ENCODE measurements at places on chromosomes 2 and 18. TPM values are rescaled to one million over a fixed set of nuclear protein-coding genes. Genes with fewer than 3 reads are reported as not detected.

DNA sequence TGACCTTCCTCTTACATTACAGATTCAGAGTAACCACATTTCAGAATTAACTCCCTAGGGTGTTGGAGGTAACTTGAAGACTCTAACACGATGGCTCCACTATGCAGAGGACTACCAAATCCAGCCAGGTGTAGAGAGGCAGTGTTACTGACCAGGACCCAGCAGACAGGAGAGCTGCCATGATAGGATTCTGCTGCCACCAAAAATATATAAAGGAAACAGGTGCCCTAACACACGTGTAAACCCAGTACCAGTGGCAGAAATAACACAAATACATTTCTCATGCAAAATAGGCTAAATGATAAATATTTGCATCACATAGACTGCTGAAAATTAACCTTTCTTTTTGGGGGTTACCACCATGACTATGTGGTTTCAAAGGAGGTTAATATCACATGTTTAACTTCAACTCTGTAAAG lies 7.0 kb downstream of the ZBTB14 start:
- no peak overlapping the region for H3K4me3 ChIP-seq
- no peak overlapping the region for H3K27ac ChIP-seq
- no peak for DNase-seq
- H3K36me3 ChIP-seq = peaks cover 20% of the 10 kb centered on the region
- H3K4me1 ChIP-seq = no peaks in the 10 kb centered on the region

Gene LOXHD1
- 0.21 TPM for total RNA-seq

Gene TLX2
- total RNA-seq = not detected

DNA sequence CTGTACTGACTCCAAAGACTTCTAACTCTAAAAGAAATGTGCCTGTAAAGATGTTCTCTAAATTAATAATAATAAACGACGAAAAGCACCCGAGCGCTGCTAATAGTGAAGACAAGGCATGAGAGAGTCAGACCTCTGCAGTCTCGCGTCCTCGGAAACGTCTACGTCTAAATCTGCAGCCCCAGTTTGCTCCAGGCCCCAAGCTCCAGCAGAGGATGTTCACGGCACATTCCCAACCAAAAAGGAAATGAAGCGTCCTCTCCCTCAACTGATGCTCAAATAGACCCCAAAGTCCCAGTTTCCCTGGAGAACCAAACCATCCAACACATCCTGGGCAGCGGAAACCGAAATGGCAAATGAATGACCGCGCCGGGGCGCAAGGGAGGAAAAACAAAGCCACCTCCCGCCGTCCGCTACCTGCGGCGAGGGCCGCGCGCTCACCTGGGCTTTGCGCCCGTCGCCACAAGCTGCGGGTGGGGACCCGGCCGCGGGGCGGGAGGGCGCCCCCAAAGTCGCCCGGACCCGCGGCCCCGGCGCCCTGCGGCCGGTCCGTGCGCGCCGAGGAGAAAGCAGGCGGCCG lies 47.1 kb upstream of the CCDC150 start:
- no peaks in the 10 kb centered on the region for H3K4me1 ChIP-seq
- no peaks in the 10 kb centered on the region for H3K36me3 ChIP-seq
- peak overlapping the region; percentile 92 for H3K4me3 ChIP-seq
- H3K27ac ChIP-seq = peak overlapping the region; percentile 86
- no peaks in the 10 kb centered on the region for H3K27me3 ChIP-seq

- H3K4me1 ChIP-seq = peaks cover 24% of the 10 kb centered on the region
- H3K4me3 ChIP-seq = no peak overlapping the region
- no peak for DNase-seq
- no peaks in the 10 kb centered on the region for H3K36me3 ChIP-seq
- H3K27ac ChIP-seq = no peak overlapping the region
- H3K27me3 ChIP-seq = no peaks in the 10 kb centered on the region
Observed at GRCh38 chr18:31207391-31207790, 44.7 kb upstream of the DSC1 start.

DNA sequence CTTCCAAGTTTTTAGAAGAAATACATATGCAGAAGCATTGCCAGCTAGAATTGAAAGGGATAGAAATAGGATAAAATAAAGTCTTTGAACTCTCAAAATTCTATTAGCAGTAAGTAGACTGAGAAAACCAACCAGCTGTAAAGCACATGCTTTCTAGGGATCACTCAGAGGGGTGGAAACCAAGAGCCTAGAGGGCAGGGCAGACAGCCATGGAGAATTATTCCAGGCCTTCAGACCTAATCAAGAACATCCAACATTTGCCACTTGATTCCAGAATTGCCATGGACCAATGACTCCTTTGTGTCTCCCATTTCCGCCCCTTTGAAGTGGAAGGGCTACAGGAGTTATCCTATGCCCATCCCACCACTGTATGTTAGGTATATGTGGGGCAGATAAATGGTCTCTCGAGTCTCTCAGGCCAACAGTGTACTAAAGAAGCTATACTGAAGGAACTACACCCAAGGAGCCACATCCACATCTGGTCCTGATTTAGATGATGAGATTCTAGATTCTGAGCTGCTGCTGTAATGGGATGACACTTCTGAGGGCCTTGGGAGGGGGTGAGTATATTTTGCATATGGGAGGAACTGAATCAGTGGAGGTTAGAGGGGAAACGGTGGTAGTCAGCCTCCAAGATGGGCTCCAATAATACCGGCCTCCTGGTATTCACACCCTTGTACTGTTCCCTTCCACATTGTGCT lies 4.0 kb downstream of the FARSB start:
- no peak for DNase-seq
- H3K27ac ChIP-seq = no peak overlapping the region
- peaks cover 8% of the 10 kb centered on the region for H3K36me3 ChIP-seq
- peaks cover 7% of the 10 kb centered on the region for H3K4me1 ChIP-seq
- no peak overlapping the region for H3K4me3 ChIP-seq
- no peaks in the 10 kb centered on the region for H3K27me3 ChIP-seq

GRCh38 chr18:75338631-75339030 lies 88.9 kb downstream of the SMIM21 start:
- H3K4me3 ChIP-seq = no peak overlapping the region
- no peaks in the 10 kb centered on the region for H3K27me3 ChIP-seq
- H3K4me1 ChIP-seq = no peaks in the 10 kb centered on the region
- no peaks in the 10 kb centered on the region for H3K36me3 ChIP-seq
- no peak overlapping the region for H3K27ac ChIP-seq

DNA sequence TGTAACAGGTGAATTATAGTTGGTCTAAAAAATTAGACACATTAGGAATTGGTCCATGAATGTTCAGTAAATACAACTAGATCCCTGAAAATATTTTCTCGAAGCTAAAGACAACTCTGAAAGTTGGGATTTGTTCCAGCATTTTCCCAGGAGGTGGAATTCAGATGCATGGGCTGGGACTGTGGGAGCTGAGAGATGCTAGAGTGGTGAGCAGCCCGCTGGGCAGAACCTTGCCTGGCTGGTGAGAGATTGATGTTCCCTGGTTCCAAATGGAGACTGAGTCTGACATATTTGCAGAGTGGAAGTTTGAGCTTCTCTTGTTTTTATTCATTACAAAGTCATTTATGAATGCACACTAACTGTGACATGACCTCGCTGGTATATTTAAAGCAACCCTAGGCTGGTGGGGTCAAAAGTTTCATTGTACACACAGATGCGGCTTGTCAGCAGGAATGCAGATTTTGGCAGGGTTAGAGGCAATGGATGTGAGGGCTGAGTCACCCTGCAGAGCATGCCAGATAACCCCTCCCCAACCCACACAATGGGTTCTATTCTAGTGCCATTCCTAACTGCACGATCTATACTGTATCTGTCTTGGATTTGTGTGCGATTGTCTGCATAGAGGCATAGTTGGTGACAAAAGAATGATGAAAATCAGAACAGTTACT lies 23.5 kb upstream of the TMEM178A start:
- no peaks in the 10 kb centered on the region for H3K4me1 ChIP-seq
- peak; percentile 84 for DNase-seq
- no peak overlapping the region for H3K4me3 ChIP-seq

Gene DCC
- 0.14 TPM for total RNA-seq

Gene ZNF396
- total RNA-seq = 2.8 TPM

Gene REEP1
- 14.6 TPM for total RNA-seq

Gene LIMS3
- total RNA-seq = 1.2 TPM

DNA sequence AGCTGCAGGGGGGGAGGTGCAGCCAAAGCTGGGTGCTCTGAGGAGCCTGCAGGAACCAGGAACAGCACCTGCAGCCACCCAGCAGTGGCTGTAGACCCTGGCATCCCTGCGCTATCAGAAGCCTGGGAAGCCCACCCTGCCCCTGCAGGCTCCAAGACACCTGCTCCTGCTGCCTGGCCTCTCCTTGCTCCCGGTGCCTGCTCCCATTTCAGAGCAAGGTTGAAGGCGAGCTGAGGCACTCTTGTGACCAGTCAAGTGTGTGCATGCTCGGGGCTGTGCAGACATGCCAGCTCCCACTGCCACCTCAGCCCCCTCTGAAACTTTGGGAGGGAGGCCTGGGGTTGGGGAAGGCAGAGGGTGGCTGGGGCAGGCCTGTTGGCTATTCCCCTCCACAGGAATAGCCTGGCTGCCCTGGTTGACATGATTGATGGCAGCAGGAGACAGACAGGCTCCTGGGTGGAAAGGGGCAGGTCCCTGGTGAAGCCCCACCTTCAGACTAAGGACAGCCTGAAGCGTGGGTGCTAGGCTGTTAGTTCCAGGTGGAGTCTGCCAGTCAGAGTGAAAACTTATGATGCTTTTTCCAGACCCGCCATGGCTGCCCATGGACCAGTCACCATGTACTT lies 151.4 kb downstream of the MBD5 start:
- H3K4me1 ChIP-seq = no peaks in the 10 kb centered on the region
- no peak for DNase-seq
- H3K27ac ChIP-seq = no peak overlapping the region
- no peaks in the 10 kb centered on the region for H3K27me3 ChIP-seq

Gene GBX2
- total RNA-seq = not detected

GRCh38 chr2:148675708-148676107 lies 31.2 kb downstream of the EPC2 start:
- no peaks in the 10 kb centered on the region for H3K27me3 ChIP-seq
- no peak overlapping the region for H3K27ac ChIP-seq
- no peaks in the 10 kb centered on the region for H3K4me1 ChIP-seq
- no peaks in the 10 kb centered on the region for H3K36me3 ChIP-seq
- DNase-seq = peak; percentile 35

DNA sequence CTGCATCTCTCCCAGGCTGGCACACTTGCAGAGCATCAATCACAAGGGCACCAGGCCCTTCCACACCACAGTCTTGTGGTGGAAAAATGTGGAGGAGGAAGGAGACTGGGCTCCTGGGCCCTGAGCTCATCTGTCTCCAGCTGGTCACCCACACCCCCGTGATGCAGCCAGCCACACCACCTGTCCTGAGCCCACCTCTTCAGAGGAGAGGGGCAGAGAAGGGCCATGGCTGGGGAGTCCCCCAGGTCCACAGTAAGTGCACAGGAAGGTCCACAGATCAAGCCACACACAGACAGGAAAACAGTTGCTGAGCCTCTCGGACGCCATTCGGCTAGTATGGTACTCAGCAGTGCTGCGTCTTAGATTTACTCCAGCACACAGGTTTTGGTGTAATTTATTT lies 203.5 kb upstream of the SALL3 start:
- no peak overlapping the region for H3K27ac ChIP-seq
- H3K4me1 ChIP-seq = no peaks in the 10 kb centered on the region

Gene SCG2
- 0.07 TPM for total RNA-seq

DNA sequence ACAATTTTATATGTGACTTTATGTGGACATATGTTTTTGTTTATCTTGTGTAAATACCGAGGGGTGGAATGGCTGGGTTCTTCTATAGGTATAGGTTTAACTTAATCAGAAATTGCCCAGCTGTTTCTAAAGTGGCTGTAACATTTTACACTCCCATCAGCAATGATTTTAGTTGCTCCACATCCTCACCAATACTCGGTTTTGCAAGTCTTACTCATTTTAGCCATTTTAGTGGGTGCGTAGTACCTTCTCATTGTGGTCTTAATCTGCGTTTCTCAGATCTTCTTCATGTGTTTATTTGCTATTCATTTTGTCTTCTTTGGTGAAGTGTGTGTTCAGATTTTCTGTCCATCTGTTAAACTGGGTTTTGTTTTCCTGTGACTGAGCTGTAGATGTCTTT lies 95.4 kb upstream of the BCL2L11 start:
- peaks cover 12% of the 10 kb centered on the region for H3K4me1 ChIP-seq
- H3K36me3 ChIP-seq = no peaks in the 10 kb centered on the region
- H3K4me3 ChIP-seq = no peak overlapping the region
- no peak overlapping the region for H3K27ac ChIP-seq

Data from cardiac muscle cell (in vitro differentiated cells and primary cell).